Head of caudate nucleus (tissue), 42 donors: ENCODE measurements at places on chromosomes 1 and 21.

- DNase-seq = no peak
Measured at GRCh38 chr1:44919400-44919799, 67.0 kb downstream of the EIF2B3 start.

DNA sequence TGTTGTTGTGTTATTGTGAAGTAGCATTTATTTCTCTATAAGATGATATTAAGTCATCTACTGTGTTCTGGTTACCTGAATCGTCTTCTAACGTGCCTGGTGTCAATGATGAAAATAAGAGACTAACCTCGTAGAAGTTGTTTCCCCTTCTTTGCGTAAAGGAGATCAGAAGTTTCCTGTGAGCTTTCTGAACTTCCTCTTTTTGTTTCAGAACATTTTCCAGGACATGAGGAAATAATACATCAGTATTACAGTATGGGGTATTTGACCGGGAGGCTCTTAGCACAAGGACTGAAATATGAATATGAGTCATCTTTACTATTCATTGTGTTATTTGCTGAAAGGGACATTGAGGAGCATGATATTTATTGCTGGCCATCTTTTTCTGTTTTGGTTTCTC, 1.3 kb downstream of the ST6GALNAC3 start:
- DNase-seq = no peak

DNA sequence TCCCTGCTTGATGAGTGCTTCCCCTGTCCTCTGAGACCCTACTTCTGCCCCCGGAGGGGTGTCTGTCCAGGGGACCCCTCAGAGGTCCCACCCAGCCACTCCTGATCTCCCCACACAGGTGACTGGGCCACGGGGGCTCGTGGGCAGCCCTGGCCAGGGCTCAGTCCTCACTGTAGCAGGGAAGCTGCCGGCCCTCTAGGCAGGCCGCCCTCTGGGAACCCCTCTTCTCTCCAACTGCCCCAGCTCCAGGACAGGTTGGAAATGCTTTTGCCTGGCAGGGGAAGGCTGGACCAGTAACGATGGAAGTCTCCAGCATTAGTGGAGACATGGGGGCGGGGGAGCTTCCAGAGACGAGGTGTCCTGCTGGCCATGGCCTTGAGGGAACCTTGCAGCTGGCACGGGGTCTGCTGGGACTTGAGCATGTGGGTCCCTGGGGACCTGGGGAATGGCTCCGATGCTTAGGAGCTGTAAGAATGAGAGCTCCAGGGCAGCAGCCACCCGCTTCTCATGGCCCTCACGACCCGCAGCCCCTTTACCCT, 3.1 kb upstream of the FNDC10 start:
- no peak for DNase-seq

- DNase-seq = no peak
Measured at GRCh38 chr1:210438928-210439841, 110.5 kb downstream of the HHAT start.

GRCh38 chr1:40901886-40902852, 40.0 kb upstream of the CITED4 start:
- no peak for DNase-seq

GRCh38 chr1:58031416-58031815, 515.1 kb downstream of the OMA1 start:
- no peak for DNase-seq

GRCh38 chr1:233433436-233434210, 106.1 kb downstream of the MAP3K21 start:
- DNase-seq = no peak
